ENCODE measurements at places on chromosomes 12 and 14. TPM values are rescaled to one million over a fixed set of nuclear protein-coding genes. Genes with fewer than 3 reads are reported as not detected.

CCDC184 gene
- total RNA-seq: 0.43 TPM

C14orf119 gene
- 48.0 TPM for total RNA-seq

CHMP4A gene
- total RNA-seq: 13.8 TPM

ASPG gene
- total RNA-seq: not detected

ASB8 gene
- total RNA-seq: 23.7 TPM

PRKAB1 gene
- total RNA-seq: 16.0 TPM

KRT78 gene
- total RNA-seq: not detected

GPR135 gene
- 6.5 TPM for total RNA-seq

KITLG gene
- total RNA-seq: 13.8 TPM

KCNC2 gene
- total RNA-seq: 0.43 TPM

HPD gene
- not detected for total RNA-seq

RPS6KL1 gene
- 2.2 TPM for total RNA-seq

TAS2R14 gene
- 6.9 TPM for total RNA-seq

LRTM2 gene
- not detected for total RNA-seq

CCDC38 gene
- total RNA-seq: not detected

LRRC10 gene
- total RNA-seq: not detected

GPR162 gene
- total RNA-seq: 2.6 TPM

ANG gene
- total RNA-seq: 1.7 TPM

DHH gene
- not detected for total RNA-seq

IL26 gene
- total RNA-seq: not detected

SOX5 gene
- total RNA-seq: 13.8 TPM

TGM1 gene
- total RNA-seq: 2.2 TPM

ACOT6 gene
- under 0.01 TPM for total RNA-seq

Data from fibroblast of villous mesenchyme (primary cell).